ENCODE measurements at places on chromosomes 2 and 18.

DNA sequence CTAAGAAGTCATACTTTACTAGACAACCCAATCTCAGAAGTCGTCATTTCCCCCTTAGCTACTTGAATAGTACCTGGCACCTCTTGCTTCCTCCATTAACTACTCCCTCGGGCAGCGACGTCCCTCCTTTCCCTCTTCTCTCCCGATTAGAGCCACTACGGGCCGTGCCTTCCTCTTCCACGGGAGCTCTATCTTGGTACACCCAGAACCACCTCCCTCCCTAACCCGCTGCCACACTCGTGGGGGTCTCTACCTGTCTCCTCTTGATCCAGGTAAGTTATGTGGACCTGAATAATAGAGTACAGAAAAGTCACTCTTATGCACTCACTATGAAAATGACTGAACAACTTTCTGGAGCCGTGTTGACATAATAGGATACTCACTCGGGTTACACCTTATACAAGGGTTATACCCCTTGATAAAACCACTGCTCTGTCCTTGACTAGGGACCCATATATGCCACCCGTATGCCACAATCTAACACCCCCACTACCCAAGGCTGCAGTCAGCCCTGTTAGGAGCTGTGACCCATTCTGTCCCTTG, 595 bp upstream of the HDHD2 start:
- DNase-seq = no peak

DNA sequence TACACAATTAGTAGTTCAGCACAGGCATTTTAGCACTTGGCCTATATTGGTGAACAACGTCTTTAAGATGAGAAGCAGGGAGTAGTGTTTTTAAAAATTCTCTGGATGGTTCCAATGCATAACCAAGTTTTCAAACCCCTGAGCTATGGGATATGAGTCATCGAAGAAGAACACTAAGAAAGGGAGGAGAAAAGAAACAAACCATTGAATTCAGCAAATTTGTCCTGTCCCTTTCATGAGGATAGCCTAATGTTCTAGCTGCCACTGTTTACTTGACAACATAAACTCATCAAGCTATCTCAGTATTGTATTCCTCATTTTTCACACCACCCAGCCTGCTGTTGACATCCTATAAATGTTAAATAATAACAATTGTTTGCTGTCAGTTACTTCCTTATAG, 158.0 kb downstream of the BARD1 start:
- DNase-seq = no peak

DNA sequence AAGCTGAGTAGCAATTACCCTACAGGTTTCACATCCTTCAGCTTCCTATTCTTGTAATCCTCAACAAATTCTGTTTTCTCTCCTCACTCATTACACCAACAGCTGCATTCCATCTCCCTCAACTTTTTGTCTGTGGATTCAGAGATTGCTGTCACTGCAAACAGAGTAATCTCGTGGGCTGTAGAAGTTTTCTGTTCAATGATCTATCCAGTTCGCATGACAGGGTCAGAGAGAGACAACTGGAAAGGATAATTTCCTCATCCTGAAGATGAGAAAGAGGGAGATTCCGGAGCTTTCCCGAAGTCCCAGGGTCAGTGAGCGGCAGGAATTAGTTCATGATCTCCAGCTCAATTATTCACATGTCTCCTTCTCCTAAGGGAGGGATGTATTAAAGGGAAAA, 75.7 kb downstream of the MYO5B start:
- DNase-seq = no peak

- no peak for DNase-seq
Observed at GRCh38 chr2:19207452-19207851, 151.0 kb downstream of the OSR1 start.

DNA sequence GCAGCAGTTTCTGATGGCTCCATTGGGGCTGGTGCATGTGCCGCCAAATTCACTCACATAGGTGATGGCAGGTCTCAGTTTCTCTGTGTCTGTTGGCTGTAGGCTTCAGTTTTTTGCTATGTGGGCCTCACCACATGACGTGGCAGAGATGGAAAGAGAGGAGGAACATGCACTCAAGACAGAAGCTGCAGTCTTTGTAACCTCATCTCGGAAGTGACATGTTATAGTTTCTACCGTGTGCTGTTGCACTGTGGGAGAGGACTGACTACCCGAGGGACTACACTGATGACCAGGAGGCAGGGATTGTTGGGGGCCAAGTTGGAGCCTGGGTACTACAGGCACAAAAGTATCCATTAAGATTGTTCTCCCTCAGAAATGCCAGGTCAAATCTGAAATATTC, 9.2 kb upstream of the CNRIP1 start:
- DNase-seq = no peak

- DNase-seq = no peak
Observed at GRCh38 chr2:5666798-5667197, 25.4 kb upstream of the SOX11 start.

- DNase-seq = no peak
Observed at GRCh38 chr2:49111456-49111855, 42.9 kb downstream of the FSHR start.

GRCh38 chr2:37573451-37574388, 97.7 kb downstream of the CDC42EP3 start:
- no peak for DNase-seq

- DNase-seq = no peak
Observed at GRCh38 chr2:70083344-70084156, 3.7 kb upstream of the PCBP1 start.

DNA sequence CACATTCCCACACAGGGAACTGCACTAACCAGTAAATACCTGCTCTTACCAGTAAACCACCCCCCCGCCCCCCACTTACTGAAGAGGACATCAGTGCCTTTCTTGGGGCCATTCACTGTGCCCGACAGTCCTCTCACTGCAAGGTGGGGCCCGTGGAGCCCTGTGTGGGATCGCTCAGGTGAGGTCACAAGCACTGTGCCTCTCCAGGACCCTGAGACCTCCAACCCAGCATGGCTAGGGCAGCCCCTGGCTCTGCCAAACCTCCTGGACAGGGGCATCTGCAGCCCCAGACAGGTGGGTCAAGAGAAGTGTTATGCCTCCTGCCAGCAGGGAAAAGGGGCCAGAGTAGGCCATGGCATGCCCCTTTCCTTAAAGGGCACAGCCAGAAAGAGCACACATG, 6.7 kb upstream of the NEURL3 start:
- no peak for DNase-seq

- DNase-seq = peak; percentile 87
Observed at GRCh38 chr2:85266146-85267041, 61.4 kb downstream of the TGOLN2 start.

- no peak for DNase-seq
Observed at GRCh38 chr2:40147360-40147759, 304.5 kb downstream of the SLC8A1 start.

DNA sequence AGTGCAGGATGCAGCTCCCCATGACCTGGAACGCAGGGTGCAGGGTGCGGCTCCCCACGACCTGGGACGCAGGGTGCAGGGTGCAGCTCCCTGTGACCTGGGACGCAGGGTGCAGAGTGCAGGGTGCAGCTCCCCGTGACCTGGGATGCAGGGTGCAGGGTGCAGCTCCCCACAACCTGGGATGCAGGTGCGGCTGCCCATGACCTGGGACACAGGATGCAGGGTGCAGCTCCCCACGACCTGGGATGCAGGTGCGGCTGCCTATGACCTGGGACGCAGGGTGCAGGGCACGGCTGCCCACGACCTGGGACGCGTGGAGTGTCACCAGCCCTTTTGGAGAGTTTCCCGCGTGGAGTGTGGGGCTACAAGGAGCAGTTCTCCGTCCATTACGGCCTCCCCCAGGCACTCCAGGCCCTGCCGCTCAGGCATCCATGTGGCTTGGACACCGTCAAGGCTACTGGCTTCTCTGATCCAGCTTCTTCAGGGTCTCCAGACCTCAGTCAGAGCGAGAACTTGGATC, 38.7 kb downstream of the PXDN start:
- DNase-seq = no peak

Measured in ovary (tissue), 10 donors.